LHCN-M2 (cell line): ENCODE measurements at places on chromosomes 11 and 22. TPM values are rescaled to one million over a fixed set of nuclear protein-coding genes. Genes with fewer than 3 reads are reported as not detected.

Gene MS4A6E
- not detected in 2 replicates for total RNA-seq

Gene BCO2
- total RNA-seq, result 0.19 and 0.23 TPM in 2 replicates

Gene FGF19
- 0.11 TPM in 1 of 2 replicates, not detected in the other for total RNA-seq

Gene ELFN2
- total RNA-seq, result 0.17 and 0.32 TPM in 2 replicates

Gene OR52H1
- total RNA-seq, result not detected in 2 replicates

Gene ACR
- total RNA-seq, result not detected in 2 replicates

Gene IL17REL
- not detected in 2 replicates for total RNA-seq

Gene ARHGAP8
- total RNA-seq, result not detected in 2 replicates

Gene RAG1
- total RNA-seq, result 0.71 and 0.75 TPM in 2 replicates

Gene OR8D1
- not detected in 2 replicates for total RNA-seq

Gene CYTH4
- not detected in 2 replicates for total RNA-seq

GRCh38 chr22:42635531-42635930, 4.9 kb downstream of the ATP5MGL start:
- peak; percentile 96 for DNase-seq

- no peak for DNase-seq
Observed at GRCh38 chr22:42300259-42301076, 30.0 kb upstream of the TCF20 start.

DNA sequence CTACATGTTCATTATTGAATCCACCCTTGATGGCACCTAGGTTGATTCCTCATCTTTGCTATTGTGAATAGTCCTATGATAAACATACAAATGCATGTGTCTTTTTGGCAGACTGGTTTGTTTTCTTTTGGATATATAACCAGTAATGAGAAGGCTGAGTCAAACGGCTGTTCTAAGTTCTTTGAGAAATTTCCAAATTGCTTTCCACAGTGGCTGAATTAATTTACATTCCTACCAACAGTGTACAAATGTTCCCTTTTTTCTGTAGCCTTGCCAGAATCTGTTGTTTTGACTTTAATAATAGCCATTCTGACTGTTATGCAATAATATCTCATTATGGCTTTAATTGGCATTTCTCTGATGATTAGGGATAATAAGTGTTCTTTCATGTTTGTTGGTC, 184.9 kb downstream of the CASP12 start:
- DNase-seq, result peak; percentile 63

DNA sequence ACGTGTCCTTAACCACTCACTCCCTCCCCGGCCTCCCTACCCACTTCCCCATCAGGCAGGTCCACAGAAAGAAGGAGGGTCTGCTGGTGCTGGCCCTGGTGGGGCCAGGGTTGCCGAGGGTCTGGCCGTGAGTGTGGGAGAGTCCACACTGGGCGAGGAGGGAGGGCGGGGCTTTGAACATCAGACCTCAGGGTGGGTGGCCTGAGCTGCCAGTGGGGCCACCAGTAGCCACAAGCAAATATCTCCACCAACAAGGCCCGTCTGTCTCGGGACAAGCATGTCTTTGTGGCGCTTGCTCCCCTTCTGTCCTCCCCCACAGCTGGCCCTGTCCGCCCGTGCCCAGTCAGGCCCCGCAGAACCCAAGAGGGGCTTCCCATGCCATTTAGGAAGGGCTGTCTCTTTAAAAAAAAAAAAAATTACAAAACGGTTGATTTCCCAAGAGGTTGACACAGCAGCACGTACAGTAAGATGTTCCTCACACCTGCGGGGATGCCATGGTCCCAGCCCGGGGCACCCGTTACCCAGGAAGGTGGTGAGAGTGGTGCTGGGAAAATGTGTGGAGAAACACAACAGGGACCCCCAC, 17.7 kb upstream of the TALDO1 start:
- DNase-seq, result no peak

DNA sequence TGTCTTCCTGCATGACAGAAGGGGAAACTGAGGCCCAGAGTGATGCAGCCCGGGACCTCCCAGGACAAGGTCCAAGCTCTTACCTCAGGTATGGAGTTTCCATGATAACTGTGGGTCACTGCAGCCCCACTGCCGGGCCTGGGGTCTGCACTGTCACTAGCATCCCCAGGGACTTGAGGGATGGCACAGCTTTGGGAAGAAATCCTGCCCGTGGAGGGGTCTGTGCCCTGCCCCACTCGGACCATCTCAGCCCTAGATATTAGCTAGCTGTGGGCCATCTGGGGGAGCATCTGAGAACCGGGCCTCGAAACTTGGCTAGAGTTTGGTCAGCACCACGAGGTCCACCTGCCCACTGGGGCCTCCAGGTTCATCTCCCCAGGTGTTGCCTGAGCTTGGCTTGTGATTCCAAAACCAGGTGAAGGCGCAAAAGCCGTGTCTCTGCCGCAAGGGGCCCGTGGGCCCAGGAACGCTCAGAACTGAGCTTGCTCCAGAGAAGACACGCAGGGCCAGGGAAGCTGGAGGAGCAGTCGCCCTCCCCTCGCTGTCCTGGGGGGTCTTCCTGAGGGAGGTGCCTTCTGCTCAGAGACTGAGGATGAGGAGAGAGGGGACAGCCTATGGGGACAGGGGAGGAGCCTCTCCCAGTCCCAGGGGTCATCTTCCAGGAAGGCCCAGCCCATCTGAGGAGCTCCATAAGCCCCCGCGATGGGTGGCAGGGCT, 4.8 kb downstream of the LINC01488 start:
- no peak for DNase-seq

DNA sequence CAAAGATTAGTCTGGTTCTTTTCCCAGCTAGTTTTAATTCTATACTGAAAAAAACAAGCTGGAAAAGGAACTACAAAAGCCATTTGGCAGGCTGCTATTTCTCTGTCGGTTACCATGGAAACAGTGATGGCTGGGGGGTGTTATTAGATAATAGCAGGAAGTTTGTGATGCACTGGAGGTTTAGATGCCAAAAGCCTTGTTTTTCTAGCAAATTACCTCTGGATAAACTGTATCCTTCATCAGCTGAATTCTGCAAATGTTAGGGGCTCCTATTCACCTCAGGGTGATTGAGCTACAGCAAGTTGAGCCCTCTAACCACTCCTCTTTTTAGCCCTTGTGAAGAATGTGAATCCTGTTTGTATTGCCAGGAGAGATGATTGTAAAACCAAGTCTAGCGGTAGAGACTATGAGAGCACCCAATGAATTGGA, 25.2 kb downstream of the ALKBH3 start:
- DNase-seq, result no peak

- DNase-seq, result no peak
Observed at GRCh38 chr11:2317354-2318050, 15.7 kb downstream of the TSPAN32 start.

DNA sequence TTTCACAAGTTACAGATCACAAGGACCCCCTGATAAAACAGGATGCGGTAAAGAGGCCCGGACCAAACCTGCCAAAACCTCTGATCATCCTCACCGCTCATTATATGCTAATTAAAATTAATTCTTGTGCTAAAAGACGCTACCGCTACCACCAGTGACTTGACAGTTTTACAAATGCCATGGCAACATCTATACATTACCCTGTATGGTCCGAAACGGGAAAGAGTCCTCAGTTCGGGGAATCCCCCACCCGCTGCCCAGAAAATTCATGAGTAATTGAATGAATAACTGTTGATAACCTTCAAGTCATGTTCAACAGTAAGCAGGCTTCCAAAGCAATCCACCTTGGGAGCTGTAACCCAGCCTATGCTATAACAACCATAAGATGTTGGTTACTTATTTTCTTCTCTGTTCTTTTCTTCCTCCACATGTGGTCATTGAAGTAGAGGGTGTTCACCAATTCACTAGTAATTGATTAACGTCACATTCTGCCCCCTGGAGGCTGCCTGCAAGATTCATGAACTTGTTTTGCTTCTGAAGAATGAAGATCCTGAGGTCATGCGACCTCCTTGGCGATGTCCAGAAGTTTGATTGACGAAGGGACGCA, 20.6 kb downstream of the APOBEC3H start:
- DNase-seq, result peak; percentile 33

DNA sequence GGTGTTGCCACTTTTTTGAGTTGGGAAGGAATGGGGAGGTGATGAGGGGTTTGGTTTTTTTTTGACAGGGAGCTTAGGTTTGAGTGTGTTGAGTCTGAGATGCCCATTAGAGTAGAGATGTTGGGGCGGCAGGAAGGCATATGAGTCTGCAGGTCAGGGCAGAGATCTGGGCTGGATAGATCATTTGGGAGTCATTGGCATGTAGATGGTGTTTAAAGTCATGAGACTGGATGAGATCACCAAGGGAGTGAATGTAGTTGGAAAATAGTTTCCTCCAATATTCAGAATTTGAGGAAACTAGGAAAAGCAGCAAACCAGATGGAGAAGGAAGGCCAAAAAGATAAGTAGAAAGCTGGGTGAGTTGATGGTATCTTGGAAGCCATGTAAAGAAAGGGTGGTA, 2.1 kb upstream of the ANAPC15 start:
- DNase-seq, result no peak

DNA sequence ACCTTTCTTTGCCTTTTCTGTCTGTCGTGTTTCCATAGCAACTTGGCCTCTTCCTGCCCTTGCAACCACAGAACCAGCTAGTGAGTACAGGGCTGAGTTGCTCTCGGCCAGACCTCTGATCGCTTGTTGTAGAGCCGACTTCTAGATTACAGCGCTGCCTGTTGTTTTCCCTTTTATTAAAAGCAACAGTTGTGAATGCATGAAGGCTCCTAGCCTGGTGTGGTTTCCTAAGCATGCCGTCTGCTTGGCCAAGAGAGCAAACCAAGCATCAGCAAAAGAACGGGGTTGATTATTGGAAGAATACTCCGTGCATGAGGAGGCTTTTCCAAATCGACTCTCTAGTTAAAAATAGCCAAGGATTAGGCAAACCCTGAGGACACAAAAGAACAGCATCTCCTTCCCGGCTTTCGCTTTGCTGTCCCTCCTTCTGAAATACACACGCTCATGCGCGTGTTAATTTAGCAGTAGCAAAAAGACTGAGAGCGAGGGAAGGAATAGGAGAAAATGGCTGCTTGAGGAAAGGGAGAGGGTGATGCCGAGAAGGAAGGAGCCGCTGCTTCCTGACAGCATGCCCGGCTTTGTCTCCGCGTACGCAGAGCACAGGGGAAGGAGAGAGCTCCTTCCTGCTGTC, 71.5 kb upstream of the TTC12 start:
- DNase-seq, result peak; percentile 63

- peak; percentile 27 for DNase-seq
Observed at GRCh38 chr22:35140879-35141745, 75.2 kb downstream of the ISX start.

DNA sequence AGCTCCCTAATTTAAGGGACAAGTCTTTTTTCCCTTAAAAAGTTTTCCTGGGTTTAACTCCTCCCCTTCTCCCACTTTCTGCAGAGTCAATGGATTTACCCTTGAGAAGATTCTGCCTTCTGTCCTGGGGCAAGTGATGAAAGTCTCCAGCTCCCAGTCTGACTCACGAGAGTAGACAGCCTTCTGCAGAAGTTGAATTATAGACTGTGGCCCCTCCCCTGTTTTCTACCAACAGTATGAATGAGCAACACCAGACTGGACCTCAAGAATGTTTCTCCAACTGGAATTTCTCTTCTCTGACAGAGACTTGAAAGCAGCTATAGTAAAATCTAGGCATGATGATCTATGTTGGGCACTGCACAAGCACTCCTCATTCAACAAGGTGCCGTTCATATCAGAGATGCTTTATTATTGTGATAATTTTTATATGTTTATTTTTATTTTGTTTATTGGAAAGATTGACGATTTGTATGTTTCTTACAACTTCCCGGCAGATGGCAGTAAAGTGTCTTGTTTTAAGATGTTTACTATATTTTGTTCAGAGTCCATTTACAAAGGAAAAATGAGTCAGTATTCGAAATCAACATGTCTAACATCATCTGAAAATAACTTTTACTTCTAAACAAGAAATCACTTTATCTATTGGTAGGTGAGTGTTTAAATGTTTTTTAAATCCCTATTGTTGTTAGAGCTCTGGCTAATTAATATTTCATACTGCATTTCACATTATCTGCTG, 56.6 kb downstream of the LMO2 start:
- DNase-seq, result peak; percentile 71

DNA sequence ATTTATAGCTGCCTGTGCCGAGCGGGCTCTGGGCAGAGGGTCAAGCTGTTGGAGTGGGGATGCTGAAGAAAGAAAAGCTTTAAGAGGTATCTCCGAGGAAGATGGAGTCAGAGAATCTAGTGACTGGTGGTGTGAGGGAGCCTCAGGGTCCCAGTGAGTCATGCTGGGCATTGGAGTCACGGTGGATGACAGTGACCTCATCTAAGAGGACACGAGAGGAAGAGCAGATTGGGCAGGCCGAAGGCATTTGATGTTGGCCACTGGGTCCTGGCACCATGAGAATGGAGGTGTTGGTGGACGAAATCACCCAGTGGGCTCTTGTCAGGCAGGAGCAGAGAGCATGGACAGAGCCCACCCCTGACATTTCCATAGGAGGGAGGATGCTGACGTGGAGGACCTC, 68.4 kb downstream of the TBC1D22A start:
- peak; percentile 32 for DNase-seq

- peak; percentile 27 for DNase-seq
Observed at GRCh38 chr11:86101941-86102407, 33.1 kb upstream of the PICALM start.

- DNase-seq, result no peak
Observed at GRCh38 chr11:131295986-131296385, 74.4 kb upstream of the NTM start.

- no peak for DNase-seq
Observed at GRCh38 chr11:35546317-35546716, 20.9 kb upstream of the PAMR1 start.

DNA sequence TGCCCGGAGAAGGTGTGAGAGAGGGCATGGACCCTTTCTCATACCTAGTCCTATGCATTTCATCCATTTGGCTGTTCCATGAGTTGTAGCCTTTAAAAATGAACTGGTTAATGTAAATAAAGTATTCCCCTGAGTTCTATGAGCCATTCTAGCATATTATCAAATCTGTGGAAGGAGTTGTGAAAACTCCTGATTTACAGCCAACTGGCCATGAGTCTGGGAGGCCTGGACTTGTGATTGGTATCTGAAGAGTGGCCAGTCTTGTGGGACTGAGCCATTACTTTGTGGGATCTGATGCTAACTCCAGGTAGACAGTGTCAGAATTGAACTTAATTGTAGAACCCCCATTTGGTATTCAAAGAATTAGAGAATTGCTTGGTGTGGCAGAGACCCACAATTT, 48.4 kb downstream of the FAM118A start:
- no peak for DNase-seq

GRCh38 chr22:36781656-36782627, 6.0 kb upstream of the IFT27 start:
- peak; percentile 77 for DNase-seq
